NCI-H1105 (cell line): ENCODE measurements at places on chromosomes 6 and 20.

DNA sequence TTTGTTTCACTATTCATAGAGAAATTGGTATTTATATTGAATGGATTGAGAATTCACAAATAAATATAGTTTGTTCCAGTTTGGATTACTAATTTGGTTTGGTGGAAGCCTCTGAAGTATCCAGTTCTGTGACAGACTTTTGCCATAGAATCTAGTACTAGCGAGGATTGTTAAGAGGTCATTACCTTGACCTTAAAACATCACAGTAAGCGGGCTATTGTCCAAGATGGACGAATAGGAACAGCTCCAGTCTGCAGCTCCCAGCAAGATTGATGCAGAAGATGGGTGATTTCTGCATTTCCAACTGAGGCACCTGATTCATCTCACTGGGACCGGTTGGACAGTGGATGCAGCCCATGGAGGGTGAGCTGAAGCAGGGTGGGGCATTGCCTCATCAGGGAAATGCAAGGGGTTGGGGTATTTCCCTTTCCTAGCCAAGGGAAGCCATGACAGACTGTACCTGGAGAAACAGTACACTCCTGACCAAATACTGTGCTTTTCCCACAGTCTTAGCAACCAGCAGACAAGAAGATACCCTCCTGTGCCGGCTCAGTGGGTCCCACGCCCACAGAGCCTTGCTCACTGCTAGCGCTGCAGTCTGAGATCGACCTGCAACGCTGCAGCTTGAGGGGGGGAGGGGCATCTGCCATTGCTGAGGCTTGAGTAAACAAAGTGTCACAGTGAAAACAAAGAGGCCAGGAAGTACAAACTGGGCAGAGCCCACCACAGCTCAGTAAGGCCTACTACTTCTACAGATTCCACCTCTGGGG is 66.4 kb upstream of the NEDD9 start:
- peak; percentile 26 for DNase-seq

DNA sequence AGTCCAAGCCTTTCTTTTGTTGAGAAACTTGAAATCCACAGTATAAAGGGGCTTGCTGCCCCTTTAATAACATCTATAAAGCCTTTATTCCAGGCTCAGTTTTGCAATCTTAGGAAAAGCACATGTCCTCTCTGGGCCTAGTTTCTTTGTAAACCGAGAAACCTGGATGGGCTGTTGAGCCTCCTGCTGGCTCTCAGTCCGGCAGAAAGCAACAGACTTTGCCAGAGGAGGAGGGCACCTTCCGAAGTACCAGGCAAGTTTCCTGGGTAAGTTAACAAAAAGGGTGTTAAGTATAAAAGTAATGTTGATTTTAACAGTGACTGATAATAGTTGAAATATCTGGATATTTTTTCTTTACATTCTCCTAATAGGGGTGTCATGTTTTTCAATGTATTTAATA is 99.0 kb upstream of the POPDC3 start:
- no peak for DNase-seq

GRCh38 chr20:1083431-1084080 is 34.8 kb upstream of the PSMF1 start:
- DNase-seq, result no peak

DNA sequence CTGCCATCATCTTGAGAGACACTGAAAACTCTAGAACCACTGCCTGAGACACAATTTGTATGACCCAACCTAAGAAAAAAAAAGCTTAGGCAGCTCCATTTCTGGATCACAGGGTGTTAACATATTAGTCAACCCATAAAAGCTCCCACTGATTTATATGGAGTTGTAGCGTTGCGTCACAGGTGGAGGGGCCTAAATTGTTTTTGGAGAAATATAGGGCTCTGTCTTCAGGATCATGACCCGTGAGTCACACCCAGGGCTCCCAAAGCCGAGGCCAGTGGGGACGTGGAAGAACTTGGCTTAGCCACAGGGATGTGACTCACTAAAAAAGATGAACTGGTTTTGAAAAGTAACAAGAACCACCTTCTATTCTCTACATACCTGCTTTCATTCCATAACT is 116.5 kb upstream of the BMP2 start:
- DNase-seq, result no peak

GRCh38 chr6:86153521-86153920 is 510.8 kb upstream of the SYNCRIP start:
- no peak for DNase-seq

GRCh38 chr20:2122936-2123335 is 21.3 kb downstream of the STK35 start:
- no peak for DNase-seq

- no peak for DNase-seq
These were observed 5.1 kb downstream of the PABPC1L start for GRCh38 chr20:44914924-44915323.

GRCh38 chr20:43284486-43284885 is 94.8 kb upstream of the PTPRT start:
- no peak for DNase-seq

- peak; percentile 18 for DNase-seq
These were observed 26.2 kb downstream of the CTCFL start for GRCh38 chr20:57498425-57499400.

GRCh38 chr6:43090559-43090956 is 14.4 kb downstream of the PTK7 start:
- DNase-seq, result no peak

DNA sequence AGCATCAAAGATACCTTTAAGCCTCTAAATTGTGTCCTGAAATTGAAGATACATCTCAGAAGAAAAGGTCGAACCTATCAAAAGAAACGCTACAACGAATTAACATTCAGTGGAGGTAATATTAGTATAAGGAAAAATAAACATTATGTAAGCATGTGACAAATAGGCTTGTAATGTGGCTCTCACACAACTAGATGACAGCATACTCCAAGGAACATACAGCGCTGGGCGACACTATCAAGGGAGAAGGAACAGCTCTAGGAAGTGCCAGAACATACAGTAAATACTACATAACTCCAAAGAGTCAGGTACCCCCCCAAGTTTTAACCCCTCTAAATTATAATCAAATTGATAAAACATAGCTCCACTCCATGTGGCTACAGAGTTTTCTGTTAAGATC is 103.5 kb downstream of the LAMP5 start:
- peak; percentile 31 for DNase-seq

DNA sequence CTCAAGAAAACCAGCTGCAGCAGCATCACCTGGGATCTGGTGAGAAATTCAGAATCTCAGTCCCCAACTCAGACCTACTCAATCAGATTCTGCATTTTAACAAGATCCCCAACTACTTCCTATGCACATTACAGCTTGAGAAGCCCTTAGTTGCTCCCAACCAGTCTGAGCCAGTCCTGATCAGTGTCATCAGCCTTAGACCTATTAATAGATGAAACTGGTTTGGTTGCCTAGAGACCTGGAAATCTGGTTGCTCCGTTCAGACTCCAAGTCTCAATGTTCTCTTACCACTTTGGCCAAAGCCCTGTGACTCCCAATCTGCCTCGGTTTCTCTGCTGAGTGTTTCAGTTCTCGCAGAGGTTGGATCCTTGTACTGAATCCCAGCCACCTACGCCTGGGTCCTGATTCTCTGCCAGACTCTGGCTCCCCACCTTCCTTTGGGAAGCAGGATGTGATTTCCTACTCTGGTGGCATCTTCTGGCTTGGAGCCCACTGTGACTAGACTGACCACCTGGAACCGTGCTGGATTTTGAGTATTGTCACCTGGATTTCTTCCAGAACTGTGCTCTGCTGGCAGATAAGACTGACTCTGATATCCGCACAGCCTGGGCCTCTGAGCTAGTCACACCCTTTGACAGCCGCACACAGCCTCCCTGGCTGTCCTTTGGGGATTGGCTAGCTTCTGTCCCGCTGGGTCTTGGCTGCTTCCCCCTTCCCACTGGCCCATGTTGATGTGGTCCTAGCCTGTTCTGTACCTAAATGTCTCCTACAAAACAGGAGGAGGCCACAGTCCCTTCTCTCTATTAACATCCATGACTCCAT is 20.3 kb upstream of the ATXN1 start:
- no peak for DNase-seq

GRCh38 chr6:41374618-41375590 is 39.5 kb downstream of the NCR2 start:
- peak; percentile 16 for DNase-seq

DNA sequence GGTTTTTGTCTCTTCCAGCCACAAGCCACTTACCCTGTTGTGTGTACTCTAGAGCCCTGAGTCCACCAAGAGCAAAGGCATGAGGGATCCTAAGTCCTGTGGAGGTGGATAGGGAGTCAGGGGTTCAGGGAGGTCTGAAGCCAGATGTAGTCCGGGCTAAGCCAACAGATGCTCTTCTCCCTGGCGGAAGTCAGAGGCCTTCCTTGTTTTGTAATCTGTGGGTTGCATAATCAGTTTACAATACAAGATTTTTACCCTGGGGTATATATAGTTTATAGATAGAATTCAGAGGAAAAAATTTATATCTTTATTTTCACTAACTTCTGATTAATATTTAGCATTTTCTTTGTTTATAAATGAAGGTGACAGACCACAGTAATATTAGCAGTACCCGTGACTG is 9.2 kb downstream of the LAMP5 start:
- DNase-seq, result no peak

- DNase-seq, result no peak
These were observed 70.7 kb downstream of the SOBP start for GRCh38 chr6:107560657-107561056.

DNA sequence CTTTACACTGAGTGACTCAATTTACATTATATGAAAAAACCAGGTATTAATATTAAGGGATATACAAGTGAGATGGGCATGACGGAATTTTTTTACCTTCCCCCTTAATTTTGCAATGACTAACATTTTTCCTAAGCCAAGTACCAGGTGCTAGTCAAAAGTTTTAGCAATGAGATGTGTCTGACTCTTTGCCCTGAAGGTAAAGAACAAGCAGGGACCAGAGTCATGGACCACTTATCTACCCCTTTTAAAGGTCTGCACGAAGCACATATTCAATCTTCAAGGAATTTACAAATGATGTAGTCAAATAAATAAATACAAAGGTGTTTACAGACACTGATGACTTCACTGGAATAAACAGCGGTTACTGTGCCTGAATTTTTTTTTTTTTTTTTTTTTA is 1.4 kb downstream of the GLO1 start:
- no peak for DNase-seq

DNA sequence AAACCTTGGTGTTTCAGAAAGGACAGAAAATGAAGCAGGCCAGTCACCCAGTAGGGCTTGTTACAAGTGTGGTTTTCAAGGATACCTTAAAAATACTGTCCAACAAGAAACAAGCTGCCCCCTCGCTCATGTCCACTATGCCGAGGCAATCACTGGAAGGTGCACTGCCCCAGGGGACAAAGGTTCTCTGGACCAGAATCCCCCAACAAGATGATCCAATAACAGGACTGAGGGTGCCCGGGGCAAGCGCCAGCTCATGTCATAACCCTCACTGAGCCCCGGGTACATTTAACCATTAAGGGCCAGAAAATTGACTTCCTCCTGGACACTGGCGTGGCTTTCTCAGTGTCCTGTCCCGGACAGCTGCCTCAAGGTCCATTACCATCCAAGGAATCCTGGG is 6.6 kb upstream of the NT5DC1 start:
- DNase-seq, result no peak

DNA sequence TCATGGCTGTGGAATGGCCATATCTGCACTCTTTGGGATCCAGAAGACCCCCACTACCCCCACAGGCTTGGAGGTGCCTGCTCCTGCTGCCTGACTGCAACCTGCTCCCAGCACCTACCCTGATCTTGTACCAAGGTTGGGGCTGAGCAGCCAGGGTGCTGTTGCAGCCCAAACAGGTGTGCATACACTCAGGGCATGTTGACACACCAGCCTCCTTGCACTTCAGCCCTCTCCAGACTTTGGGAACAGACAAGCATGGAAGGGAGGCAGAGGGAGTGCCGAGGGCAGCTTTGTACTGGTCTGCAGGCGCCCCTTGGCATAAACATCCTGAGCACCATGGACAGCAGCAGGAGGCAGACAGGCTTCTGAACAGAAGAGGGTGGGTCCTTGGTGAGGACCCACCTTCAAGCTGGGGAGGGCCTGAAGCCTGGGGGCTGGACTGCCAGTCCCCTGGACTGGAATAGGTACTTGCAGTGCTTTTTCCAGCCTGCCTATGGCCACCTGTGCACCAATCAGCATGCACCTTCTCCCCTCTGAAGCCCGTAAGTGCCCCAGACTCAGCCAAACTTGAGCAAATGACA is 1675.8 kb downstream of the HACE1 start:
- no peak for DNase-seq

DNA sequence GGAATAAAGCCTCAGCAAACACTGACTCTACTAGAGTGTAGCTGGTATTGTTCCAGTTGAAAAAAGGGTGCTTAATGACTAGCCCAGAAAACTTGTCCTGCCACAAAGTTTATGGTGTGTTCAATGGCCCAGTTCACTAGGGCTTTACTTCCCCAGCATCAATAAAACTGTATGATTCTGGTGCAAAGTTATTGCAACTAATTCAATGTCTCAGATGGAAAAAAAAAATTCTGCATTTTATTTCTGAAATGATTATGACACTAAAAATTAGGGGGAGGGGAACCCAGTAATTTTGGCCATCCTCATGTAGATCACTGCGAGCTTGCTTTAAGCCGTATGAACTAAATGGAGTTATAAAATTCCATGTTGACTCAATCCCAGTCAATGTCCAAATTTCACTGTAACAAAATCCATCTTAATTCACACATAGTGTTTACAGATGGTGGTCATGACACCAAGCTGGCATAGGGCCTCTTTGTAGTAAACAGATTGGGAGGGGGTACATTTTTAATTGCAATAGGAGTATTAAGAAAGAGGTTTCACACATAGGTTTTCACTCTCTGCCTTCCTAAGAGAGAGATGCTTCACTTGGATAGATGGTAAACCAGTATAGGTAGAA is 41.2 kb downstream of the PTPRK start:
- no peak for DNase-seq

- no peak for DNase-seq
These were observed 106.8 kb upstream of the NUP153 start for GRCh38 chr6:17813542-17813941.

DNA sequence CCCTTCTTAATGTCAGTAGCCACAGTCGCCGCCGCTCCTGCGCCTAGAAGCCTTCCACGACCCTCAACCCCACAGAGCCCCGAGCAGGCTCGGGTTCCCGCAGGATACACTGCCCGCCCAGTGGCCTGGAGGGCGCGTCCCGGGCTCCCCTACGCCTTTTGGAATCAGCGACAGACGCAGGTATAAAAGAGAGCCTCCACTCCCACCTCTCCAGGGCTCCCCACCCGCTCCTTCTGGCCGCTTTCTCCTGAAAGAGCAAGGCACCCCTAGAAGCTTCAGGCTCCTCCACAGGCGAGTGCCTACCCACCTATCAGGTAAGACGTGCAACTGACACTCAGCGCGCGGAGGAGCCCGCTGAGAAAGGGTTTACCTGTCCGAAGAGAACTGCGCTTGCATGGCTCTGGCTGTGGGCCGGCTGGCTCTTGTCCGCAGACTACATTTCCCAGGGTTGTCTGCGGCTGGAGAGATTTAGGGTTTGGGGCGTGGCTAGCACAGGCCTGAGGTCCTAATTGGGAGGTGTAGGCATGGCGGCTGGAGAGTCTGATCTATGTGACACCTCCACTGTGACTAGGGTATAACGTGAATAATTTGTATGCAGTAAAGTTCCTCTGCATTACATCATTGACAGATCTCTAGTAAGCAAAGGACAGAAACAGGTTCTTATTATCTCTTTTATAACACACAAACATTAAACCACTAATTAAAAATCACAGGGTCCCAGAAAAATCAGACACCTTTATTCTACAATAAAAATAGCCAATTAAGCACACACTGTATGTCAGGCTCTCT is 13.5 kb upstream of the ZNF391 start:
- peak; percentile 84 for DNase-seq

- DNase-seq, result no peak
These were observed 1.5 kb downstream of the SLC9A8 start for GRCh38 chr20:49814057-49814694.

- no peak for DNase-seq
These were observed 171.4 kb downstream of the GMPR start for GRCh38 chr6:16409531-16410441.

GRCh38 chr20:18288749-18289267 is 481 bp downstream of the ZNF133 start:
- DNase-seq, result peak; percentile 17
